ENCODE measurements at places on chromosomes 5 and 9.

DNA sequence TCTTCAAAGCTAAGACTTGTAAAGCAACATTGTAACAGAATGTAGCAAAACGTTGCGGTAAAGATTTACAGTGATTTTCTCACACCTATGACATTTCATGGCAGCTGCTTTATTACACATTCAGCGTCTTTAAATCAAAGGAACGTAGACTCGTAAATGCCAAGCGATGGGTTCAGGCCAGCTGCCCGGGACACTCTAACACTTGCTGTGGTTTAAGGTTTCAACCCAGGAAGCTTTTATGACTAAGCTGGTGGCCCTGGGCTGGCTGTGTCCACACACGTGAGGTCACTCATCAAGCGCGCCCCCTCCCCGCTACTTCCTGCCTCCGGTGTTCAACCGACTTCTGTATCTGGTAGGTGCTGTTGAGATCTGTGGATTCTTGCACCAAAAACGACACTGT, 2.5 kb downstream of the SLC6A18 start:
- H3K4me1 ChIP-seq = no peaks in the 10 kb centered on the region
- DNase-seq = no peak
- no peaks in the 10 kb centered on the region for H3K27me3 ChIP-seq
- no peak overlapping the region for H3K4me3 ChIP-seq

DNA sequence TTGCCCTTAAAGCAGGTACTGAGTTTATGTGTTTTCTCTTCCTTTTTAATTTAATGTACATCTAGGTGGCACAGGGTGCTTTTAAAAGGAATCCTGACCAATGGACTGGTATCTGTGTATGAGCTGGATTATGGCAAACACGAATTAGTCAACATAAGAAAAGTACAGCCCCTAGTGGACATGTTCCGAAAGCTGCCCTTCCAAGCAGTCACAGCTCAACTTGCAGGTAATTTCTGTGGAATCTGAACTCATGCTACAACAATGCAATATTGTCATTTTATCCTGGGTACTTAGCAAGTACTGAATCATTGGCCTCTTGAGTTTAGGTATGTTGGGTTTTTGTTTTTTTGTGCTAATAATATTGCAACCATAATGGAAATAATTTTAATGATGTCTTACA, 14.4 kb upstream of the TMOD1 start:
- no peak overlapping the region for H3K4me3 ChIP-seq
- no peak overlapping the region for H3K27ac ChIP-seq
- H3K4me1 ChIP-seq = no peaks in the 10 kb centered on the region
- DNase-seq = peak; percentile 27
- H3K27me3 ChIP-seq = no peaks in the 10 kb centered on the region

- no peaks in the 10 kb centered on the region for H3K36me3 ChIP-seq
- DNase-seq = no peak
- H3K27me3 ChIP-seq = no peaks in the 10 kb centered on the region
- H3K4me1 ChIP-seq = no peaks in the 10 kb centered on the region
- no peak overlapping the region for H3K4me3 ChIP-seq
- H3K27ac ChIP-seq = no peak overlapping the region
Measured at GRCh38 chr5:155332618-155333017, 319.1 kb downstream of the KIF4B start.

GRCh38 chr9:131500939-131501541, 1.7 kb upstream of the POMT1 start:
- no peaks in the 10 kb centered on the region for H3K27me3 ChIP-seq
- H3K27ac ChIP-seq = no peak overlapping the region
- peak; percentile 29 for DNase-seq
- peaks cover 5% of the 10 kb centered on the region for H3K4me1 ChIP-seq

DNA sequence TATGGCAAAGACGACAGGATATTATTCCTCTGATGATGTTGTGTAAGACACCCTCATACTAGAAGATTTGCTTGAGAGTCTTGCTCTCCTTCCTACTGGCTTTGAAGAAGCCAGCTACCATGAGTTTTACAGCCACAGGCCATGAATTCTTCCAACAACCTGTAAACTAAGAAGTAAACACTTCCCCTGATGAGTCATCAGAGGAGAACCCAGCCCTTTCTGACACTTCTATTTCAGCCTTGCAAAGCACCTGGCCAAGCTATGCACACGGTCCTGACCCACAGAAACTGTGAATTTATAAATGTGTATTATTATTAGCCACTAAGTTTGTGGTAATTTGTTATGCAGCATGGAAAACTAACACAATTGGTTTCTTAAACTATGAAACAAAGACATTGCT, 288.8 kb upstream of the ADAMTSL1 start:
- H3K27me3 ChIP-seq = no peaks in the 10 kb centered on the region
- H3K4me3 ChIP-seq = no peak overlapping the region
- no peak overlapping the region for H3K27ac ChIP-seq
- no peaks in the 10 kb centered on the region for H3K4me1 ChIP-seq
- DNase-seq = peak; percentile 62
- no peaks in the 10 kb centered on the region for H3K36me3 ChIP-seq

Data from mesendoderm (in vitro differentiated cells).